Stimulated activated CD8-positive, alpha-beta memory T cell treated with anti-CD3 and anti-CD28 coated beads, Interleukin-2, amount 100 ng/mL, for 1 hour (primary cell): ENCODE measurements at places on chromosomes 11 and 22.

DNA sequence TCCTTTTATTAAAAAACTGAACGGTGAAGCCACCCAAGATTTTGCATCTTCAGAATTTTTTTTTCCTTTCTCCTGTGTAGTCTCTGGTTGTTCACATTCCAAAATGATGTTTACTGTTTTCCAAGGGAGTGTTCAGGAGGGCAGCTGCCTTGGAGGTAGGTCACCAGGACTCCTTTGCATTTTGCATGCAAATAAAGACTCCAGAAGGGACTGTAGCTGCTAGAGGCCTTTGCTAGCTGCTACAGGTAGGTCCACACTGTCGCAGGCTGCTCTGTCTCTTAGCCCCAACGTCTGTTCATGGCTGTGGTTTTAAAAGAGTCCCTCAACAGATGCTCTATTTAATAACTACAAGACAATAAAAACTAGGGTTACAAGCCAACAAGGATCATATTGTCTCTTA lies 11.4 kb downstream of the CTSC start:
- no peak for DNase-seq

- no peak for DNase-seq
Measured at GRCh38 chr22:49574881-49575702, 252.6 kb downstream of the BRD1 start.

GRCh38 chr11:34855021-34855753 lies 61.0 kb downstream of the APIP start:
- DNase-seq: no peak

GRCh38 chr22:25334162-25334490 lies 114.7 kb downstream of the CRYBB2 start:
- peak; percentile 11 for DNase-seq

DNA sequence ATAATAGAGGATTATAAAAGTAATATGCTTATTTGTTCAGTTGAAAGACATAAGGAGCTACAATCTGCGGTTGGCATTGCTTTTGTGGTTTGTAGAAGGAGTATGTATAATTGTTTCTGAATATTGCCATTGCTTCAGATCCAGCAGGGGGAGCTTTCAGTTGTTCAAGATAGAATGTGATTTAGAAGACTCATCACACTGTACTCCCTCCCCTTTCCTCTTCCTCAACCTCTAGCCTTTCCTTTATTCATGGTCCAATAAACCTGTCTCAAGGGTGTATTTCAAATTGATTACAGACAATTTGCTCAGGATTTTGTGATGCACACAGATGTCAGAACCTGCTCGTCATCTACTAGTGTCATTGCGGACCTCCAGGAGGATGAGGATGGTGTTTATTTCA lies 9.8 kb downstream of the PRMT3 start:
- no peak for DNase-seq

DNA sequence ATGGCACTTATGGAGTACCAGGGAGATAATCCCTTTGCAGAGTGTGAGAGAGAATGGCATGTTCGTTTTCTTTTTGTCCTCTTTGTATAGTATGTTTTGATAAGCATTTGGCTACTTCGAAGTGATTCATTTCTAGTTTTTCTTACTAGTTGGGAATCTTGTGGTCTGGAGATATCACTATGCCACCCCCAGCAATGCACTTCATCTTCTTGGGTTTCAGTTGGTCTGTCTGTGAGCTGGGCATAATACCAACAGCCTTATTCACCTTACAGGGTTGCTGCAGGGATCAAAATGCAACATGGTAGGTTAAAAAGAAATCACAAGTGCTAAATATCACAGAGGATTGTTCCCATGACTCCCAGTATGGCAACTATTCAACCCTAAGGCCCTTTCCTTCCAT lies 387.8 kb upstream of the CADM1 start:
- no peak for DNase-seq

GRCh38 chr11:96113193-96113681 lies 189.3 kb upstream of the MTMR2 start:
- no peak for DNase-seq

DNA sequence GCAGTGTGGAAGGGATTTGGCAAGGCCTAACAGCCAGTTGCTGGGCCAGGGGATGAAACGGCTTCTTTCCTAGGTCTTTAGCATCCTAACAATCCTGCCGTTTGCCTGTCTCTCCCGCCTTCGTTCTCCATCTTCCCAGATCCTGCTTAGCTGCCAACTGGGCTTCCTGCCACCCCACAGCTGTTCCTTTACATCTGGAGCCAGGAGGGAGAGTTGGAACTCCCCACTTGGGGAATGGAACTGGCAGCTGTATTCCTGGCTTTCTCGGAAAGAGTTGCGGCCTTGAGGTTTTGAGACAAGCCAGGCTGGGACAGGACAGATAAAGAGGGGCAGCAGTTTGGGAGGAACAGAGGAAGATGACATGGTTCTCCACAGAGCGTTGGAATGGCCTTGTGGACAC lies 59.6 kb downstream of the ST3GAL4 start:
- DNase-seq: no peak

- no peak for DNase-seq
Measured at GRCh38 chr22:24925586-24926427, 20.7 kb downstream of the LHFPL7 start.

DNA sequence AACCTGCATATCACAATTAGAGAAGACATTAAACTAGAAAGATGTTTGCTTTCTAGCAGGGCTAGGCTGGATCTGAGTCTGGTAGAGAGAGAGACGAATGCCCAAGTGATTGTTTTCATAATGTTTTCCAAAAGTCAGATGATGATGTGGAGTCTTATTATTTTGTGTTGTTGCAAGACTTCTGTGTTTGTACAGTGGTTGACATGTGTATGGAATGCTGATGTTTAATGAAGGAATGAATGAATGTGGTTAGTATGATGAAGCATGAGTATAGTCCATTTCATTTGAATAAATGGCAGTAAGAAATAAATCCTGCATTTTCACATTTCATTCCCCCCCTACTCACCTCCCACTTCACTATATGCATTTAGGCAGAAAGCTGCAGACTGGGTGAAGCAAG lies 69.6 kb downstream of the PPP2R1B start:
- DNase-seq: no peak

DNA sequence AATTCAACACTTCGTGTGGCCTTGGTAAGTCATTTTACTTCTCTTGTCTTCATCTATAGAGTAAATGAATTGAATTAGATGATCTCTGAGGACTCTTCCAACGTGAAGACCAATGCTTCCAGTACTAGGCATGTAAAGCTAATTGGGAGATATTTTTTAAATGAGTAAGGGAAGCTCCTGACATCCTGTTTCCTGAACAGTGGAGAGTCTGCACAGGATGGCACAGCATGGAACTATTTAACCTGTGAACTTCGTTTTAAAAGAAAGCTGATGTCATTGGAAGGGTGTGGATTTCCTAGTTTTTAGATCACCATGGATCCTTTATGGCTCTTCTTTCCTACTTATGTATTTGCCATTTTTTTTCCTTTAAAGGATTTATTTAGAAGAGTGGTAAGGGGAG lies 48.4 kb upstream of the HSD17B12 start:
- DNase-seq: no peak

GRCh38 chr11:120863359-120863758 lies 160.5 kb upstream of the TBCEL start:
- no peak for DNase-seq

- no peak for DNase-seq
Measured at GRCh38 chr11:123410218-123410549, 19.9 kb upstream of the GRAMD1B start.

- DNase-seq: no peak
Measured at GRCh38 chr22:29988719-29989118, 91.5 kb upstream of the HORMAD2 start.

DNA sequence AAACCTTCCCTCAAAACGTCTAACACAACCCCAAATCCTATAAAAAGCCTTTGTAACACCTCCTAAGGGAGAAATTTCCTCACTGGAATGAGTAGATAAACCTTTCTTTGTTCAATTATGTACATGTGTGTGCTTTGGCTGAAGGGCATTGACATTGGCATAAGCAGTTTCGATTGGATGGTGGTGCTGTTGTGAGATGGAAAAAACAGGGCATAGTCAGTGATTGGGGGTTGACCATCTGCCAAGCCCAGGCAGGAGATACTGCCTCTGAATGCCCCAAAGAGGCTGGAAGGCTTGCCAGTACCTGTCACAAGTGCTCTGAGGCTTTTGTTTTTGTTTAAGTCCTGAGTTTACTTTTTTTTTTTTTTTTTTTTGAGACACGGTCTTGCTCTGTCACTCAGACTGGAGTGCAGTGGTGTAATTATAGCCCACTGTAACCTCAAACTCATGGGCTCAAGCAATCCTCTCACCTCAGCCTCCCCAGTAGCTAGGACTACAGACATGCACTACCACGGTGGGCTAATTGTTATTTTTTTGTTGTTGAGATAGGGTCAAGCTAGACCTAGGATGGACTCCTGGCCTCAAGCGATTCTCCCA lies 1.2 kb upstream of the CCDC117 start:
- no peak for DNase-seq

GRCh38 chr11:1411301-1411700 lies 21.6 kb downstream of the BRSK2 start:
- DNase-seq: no peak

GRCh38 chr11:18727479-18728236 lies 1.7 kb upstream of the IGSF22 start:
- no peak for DNase-seq
